Muscle of back (tissue), 13 donors: ENCODE measurements at places on chromosomes 1 and 21.

DNA sequence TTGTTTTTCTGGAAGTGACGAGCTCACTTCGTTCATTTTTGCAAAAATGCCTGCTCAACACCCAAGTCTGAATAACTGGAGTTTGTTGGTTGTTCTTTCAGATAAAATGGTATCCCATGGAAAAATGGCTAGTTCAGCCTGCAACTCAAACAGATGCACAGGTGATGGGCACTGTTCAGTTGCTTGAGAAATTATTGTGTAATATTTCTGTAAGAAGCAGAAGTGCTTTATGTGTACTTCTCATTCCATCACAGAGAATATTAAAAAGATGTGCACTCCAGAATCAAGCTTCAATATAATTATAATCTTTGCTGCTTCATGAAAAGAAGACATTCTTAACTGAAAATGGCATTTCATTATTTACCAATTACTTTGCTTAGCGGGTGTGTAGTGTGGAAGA is 9.1 kb downstream of the SYT2 start:
- no peak for DNase-seq

DNA sequence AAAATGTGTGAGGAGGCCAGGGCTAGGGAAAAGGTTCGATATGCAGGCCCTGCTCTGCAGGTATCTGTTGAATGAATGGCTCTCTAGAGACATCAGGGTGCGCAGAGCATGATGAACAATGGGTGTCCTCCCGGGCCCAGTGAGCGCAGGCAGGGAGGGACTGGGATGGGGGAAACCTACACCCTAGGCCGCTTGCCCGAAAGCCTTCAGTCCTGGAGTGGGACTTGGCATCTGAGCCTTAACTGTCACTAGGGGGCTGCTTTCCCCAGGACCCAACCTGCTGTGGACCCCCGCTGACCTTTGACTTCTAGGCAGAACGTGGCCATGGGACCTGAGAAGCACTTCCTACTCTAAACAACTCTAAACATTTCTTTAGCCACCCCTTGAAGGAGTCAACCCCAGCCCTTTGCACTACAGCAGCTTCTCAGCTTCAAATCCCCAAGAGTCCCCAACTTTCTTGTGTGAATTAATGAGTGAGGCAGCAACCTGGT is 444 bp upstream of the MAP3K6 start:
- no peak for DNase-seq

GRCh38 chr1:54809496-54810074 is 8.5 kb upstream of the TTC22 start:
- no peak for DNase-seq

DNA sequence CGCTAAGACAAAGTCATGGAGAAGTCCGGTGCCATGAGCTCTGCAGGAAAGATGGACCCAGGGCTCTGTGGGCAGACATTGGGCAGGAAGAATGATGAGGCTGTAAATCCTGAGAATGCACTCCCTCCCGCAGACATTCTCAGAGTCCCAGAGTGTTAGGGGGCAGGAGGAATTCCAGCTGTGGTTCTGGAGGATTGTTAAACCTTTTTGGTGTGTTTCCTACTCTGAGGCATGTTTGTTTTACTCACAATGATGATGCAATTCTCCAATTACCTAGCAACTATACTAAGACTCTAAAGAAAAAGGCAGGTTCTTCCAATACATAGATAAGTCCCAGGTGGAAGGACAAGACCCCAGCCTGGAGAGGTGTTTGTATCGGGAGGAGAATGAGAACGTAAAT is 2.8 kb upstream of the CAPN9 start:
- no peak for DNase-seq

DNA sequence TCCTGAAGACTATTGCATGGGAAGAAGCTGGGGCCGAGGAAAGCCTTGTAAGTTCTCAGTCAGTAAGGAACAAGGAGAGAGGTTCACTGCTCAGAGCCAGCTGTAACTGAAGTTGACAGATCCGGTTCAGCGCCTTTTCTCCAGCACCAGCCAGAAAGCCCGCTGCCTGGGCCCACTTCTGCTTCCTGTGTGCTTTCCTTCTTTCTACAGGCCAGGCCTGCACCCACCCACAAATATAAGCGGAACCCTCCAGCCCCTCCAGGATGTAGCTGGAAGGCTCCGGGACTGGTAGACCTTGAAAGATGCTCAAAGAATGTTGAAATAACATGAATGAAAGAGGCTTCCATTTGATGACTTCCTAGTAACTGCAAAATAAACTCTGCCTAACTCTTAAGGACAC is 38.8 kb downstream of the PARP1 start:
- DNase-seq: no peak
